Uterus (tissue), 4 donors: ENCODE measurements at places on chromosomes 12 and 14. TPM values are rescaled to one million over a fixed set of nuclear protein-coding genes. Genes with fewer than 3 reads are reported as not detected.
A peak's percentile ranks its signal among the peaks of the same experiment; 100 is the strongest.

- H3K27ac ChIP-seq = peak overlapping the region; percentile 77
- H3K4me3 ChIP-seq = no peak overlapping the region
Measured at GRCh38 chr12:70756118-70756517, 118.9 kb upstream of the PTPRB start.

DNA sequence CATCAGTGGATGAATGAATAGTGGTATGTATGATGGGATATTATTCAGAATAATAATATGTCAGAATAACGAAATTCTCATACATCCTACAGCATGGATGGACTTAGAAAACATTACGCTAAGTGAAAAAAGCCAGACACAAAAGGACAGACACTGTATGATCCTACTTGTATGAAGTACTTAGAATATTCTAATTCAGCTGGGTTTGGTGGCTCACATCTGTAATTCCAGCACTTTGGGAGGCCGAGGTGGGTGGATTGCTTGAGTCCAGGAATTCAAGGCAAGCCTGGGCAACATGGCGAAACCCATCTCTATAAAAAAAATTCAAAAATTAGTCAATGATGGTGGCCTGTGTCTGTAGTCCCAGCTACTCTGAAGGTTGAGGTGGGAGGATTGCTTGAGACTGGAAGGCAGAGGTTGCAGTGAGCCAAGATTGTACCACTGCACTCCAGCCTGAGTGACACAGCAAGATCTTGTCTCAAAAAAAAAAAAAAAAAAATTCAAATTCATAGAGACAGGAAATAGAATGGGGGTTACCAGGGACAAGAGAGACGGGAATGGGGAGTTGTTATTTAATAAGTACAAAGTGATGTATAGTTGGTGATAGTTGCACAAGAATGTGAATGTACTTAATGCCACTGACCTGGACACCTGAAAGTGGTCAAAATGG is 132.3 kb downstream of the CHST11 start:
- no peaks in the 10 kb centered on the region for H3K4me1 ChIP-seq
- DNase-seq = no peak

DNA sequence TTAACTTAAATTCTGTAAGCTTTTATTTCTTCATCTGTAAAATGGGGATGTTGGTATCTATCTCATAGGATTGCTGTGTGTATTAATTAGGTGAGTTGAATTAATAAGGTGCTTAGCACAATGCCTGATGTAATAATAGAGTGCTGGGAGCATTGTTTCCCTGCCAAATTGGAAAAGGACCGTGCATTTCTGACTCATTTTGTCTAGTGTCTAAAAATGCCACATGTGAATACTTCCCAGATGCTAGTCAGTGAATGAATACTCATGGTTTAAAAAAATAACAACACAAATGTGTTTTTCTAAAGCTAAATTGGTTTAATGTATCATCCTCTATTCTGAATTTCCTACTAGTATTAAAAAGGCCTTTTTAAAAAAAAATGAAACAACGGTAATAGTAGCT is 45.4 kb upstream of the NEDD1 start:
- H3K27me3 ChIP-seq = no peaks in the 10 kb centered on the region
- no peak for DNase-seq
- H3K4me1 ChIP-seq = no peaks in the 10 kb centered on the region
- no peaks in the 10 kb centered on the region for H3K36me3 ChIP-seq
- no peak overlapping the region for H3K4me3 ChIP-seq
- no peak overlapping the region for H3K27ac ChIP-seq

OVCH1 gene
- not detected for total RNA-seq

DNA sequence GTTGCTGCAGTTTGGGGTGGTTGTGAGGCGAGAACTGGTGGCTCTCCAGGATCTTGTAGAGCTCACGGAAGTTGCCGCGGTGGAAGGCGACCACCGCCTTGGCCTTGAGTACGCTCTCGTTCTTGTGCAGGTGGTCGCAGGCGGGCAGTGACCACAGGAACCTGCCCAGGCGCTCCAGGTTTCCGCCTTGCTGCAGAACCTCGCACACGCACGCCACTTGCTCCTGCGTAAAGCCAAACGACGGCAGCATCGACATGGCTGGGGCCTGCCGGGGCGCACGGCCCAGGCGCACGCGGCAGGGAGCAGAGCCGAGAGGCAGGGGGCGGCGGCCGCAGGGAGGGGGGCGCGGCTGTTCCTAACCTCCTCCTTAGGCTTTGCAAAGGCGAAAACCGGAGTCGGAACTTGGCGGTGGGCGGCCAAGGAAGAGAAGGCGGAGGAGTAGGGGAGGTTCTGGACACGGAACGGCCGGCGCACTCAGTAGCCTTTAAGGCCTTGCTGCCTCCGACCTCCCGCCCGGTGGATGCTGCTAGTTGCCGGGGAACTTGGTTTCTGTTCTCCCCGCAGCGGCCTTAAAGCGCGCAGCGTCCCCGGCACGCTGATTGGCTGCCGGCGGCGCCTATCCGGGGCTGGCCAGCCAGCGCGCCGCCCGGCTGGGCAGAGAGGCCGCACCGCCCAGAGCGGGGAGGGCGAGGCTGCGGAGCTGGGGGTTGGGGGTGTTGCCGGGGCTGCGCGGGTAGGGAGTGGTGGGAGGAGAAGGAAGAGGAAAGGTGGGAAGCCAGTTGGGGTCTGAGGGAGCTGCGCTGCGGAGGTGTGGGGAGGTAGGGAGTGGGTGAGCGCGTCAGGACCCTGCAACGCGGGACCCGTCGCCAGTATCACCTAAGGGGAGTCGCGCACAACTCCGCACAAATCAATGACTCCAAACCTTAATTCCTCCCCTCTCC is at the start of gene SIX1:
TSS of gene SIX1 (minus strand) at position 544 of the 941 bp plus-strand sequence. CDS start at position 256, 288 bp downstream.
- no peaks in the 10 kb centered on the region for H3K4me1 ChIP-seq
- no peaks in the 10 kb centered on the region for H3K36me3 ChIP-seq
- no peak within 1 kb of the TSS for H3K27ac ChIP-seq
- H3K4me3 ChIP-seq = peak within 1 kb of the TSS; percentile 40
- H3K27me3 ChIP-seq = peaks cover 34% of the 10 kb centered on the region

- no peak for DNase-seq
- H3K36me3 ChIP-seq = no peaks in the 10 kb centered on the region
- H3K27me3 ChIP-seq = no peaks in the 10 kb centered on the region
- H3K4me3 ChIP-seq = no peak overlapping the region
- H3K27ac ChIP-seq = no peak overlapping the region
Measured at GRCh38 chr12:67697967-67698366, 49.4 kb downstream of the DYRK2 start.

GALNT9 gene
- 4.3 TPM for total RNA-seq

- H3K27ac ChIP-seq = no peak overlapping the region
- H3K4me3 ChIP-seq = no peak overlapping the region
- no peaks in the 10 kb centered on the region for H3K4me1 ChIP-seq
- H3K27me3 ChIP-seq = no peaks in the 10 kb centered on the region
- no peaks in the 10 kb centered on the region for H3K36me3 ChIP-seq
Measured at GRCh38 chr14:44341116-44341515, 166.0 kb downstream of the FSCB start.

TAS2R9 gene
- not detected for total RNA-seq

TSPAN11 gene
- total RNA-seq = 0.88 TPM

MIA2 gene
- 38.2 TPM for total RNA-seq

KRT78 gene
- not detected for total RNA-seq

DNA sequence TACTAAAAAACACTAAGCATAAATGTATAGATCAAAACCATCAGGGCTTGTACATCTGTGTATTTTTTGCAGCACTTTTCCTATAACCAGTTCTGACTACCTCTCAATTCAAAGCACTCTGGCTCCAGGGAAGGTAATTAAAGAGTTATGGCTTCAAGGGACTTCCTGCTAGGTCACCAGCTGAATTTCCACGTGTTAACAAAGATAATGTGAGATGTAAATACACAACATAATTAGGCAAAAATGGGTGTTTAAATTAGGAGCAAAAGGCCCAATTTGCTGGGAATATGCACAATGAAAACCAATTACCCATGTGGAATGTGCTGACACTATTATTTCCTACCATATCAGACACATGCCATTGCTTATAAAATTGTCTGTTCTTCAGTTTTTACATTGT is 513.4 kb upstream of the FLRT2 start:
- no peaks in the 10 kb centered on the region for H3K4me1 ChIP-seq
- no peak overlapping the region for H3K4me3 ChIP-seq
- no peaks in the 10 kb centered on the region for H3K36me3 ChIP-seq

NGB gene
- total RNA-seq = not detected

DNA sequence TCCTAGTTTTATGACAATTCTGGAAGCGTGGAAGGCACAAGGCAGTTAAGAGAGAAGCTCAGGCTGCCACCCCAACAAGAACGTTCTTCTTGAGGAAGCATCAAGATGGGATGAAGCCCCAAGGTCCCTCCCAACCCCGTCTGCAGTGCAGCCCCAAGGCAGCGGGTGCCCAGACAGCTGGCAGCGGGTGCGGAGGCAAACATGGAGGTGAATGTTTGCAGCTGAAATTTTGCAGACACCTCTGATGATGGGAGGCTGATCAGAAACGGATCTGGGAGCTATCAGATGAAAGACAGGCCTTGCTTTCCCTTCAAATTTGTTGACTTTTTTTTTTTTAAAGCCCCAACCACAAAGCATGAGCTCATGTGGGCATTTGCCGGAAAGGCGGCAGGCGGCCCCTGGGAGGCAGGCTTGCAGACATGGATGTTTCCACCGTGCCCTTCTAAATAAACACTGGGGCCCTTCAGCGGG is 230.7 kb upstream of the RTL1 start:
- no peak for DNase-seq
- H3K4me3 ChIP-seq = no peak overlapping the region
- no peaks in the 10 kb centered on the region for H3K4me1 ChIP-seq
- H3K36me3 ChIP-seq = no peaks in the 10 kb centered on the region
- no peaks in the 10 kb centered on the region for H3K27me3 ChIP-seq

DNA sequence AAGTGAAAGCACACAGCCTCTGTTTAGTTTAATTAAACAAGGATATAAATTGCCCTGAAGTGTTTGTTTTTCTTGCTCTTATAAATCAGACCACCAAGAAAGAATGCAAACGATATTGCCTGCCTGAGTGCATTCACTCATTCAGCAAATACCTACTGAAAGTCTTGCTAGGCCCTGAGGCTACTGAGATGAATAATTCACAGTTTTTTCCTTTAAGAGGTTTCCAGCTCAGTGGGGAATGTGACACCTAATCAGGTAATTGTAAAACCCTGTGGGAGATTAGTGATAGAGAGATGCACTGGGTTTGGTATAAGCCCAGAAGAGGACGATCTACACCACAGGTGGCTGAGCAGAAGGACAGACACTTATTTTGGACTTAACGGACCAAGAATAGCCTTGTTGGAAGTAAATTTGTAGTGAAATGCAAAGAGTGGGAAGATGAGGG is 151.4 kb downstream of the SLC35F4 start:
- H3K27me3 ChIP-seq = no peaks in the 10 kb centered on the region
- no peak overlapping the region for H3K27ac ChIP-seq
- H3K4me3 ChIP-seq = no peak overlapping the region
- no peaks in the 10 kb centered on the region for H3K36me3 ChIP-seq
- no peaks in the 10 kb centered on the region for H3K4me1 ChIP-seq
- no peak for DNase-seq

DNA sequence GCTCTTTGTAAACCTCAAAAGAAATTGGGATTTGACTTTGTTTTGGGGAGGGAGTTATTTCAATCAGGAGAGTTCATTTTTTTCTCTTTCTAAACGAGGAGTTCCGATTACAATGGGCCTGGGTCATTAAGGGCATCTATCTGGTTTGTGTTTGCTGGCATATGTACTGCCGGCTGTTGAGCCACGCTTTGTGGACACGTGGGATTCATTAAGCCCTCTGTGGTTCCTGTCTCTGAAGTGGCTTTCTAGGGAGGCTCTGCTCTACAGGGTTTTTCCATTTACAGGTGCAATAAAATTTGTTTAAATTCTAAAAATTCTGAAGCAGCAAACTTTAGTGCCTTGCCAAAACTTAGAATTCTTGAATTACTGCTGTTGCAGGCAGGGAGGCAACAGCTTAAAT is 57.9 kb downstream of the GNS start:
- H3K36me3 ChIP-seq = no peaks in the 10 kb centered on the region
- H3K4me3 ChIP-seq = no peak overlapping the region
- no peaks in the 10 kb centered on the region for H3K27me3 ChIP-seq

- no peak for DNase-seq
- H3K4me1 ChIP-seq = no peaks in the 10 kb centered on the region
- no peaks in the 10 kb centered on the region for H3K27me3 ChIP-seq
- no peak overlapping the region for H3K27ac ChIP-seq
- H3K4me3 ChIP-seq = no peak overlapping the region
Measured at GRCh38 chr14:45904314-45904713, 651.3 kb upstream of the MIS18BP1 start.

DNA sequence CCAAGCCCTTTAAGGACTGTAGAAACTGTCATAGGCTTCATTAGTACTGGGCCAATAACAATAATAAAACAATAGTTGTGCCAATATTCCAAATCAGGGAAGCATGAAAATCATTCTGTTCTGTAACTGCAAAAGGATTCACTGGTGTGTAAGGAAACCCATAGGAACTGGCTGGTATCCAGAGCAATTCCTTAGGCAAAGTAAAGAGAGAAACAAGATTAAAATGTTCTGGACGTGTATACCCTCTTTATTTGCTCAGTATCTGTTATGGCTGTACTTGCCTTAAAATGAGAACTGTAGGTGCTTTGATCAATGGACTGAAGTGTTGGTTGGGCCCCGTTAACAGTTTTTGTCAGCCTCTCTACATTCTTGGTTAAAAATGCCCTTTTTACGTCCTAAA is 72.4 kb upstream of the STAC3 start:
- H3K4me1 ChIP-seq = no peaks in the 10 kb centered on the region
- no peak overlapping the region for H3K4me3 ChIP-seq
- H3K36me3 ChIP-seq = no peaks in the 10 kb centered on the region
- no peak overlapping the region for H3K27ac ChIP-seq
- H3K27me3 ChIP-seq = no peaks in the 10 kb centered on the region
- no peak for DNase-seq
